ENCODE measurements at places on chromosomes 2 and 18.

DNA sequence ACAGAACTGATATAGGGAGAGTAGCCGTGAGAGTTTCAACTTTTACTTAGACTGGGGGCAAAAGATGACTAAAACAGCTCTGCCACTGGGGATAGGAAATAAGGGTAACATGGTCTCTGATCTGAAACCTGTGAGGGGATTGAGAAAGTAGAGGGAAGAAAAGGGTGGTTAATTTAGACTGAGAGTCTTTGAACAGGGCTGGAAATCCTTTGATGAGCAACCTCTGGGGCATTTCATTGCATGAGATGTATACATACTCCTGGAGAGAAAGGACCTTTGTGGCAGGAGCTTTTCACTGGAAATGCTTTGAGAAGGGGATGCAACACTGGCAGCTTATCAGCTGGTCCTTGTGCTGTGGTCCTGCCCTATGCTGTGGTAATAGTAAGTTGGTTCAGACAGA is 9.4 kb downstream of the GALNT1 start:
- DNase-seq = peak; percentile 37

GRCh38 chr2:10254373-10255188 is 48.1 kb upstream of the HPCAL1 start:
- DNase-seq = no peak

GRCh38 chr2:33616873-33617272 is 17.8 kb upstream of the FAM98A start:
- no peak for DNase-seq

- no peak for DNase-seq
Observed at GRCh38 chr2:19902216-19902740, 495 bp upstream of the TTC32 start.

GRCh38 chr2:164792316-164793170 is 49.1 kb downstream of the COBLL1 start:
- DNase-seq = no peak

DNA sequence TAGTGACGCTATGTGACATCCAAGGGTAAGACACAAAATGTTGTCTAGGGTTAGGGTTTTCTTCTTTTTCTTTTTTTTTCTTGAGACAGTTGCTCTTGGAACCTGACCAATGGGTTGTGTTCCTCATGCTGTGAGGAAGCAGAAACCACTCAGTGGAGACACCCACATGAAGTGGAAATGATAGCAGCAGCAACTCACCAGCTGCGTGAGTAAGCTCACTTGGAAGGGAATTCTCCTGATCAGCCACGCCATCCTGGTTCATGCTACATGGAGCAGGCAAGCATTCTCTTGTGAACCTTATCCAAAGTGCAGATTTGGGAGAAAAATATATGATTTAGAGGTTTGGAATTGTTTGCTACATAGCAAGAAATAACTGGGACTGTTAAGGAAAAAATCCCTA is 863.7 kb downstream of the EPHA4 start:
- DNase-seq = no peak
